Thoracic aorta (tissue), 2 donors: ENCODE measurements at places on chromosomes 11 and 22. TPM values are rescaled to one million over a fixed set of nuclear protein-coding genes. Genes with fewer than 3 reads are reported as not detected.

- H3K27me3 ChIP-seq: no peaks in the 10 kb centered on the region
- H3K27ac ChIP-seq: no peak overlapping the region
- no peaks in the 10 kb centered on the region for H3K36me3 ChIP-seq
- H3K4me1 ChIP-seq: peaks cover 16% of the 10 kb centered on the region
Observed at GRCh38 chr11:33867996-33868646, 23.8 kb downstream of the LMO2 start.

The NCF4 gene
- total RNA-seq: 68.8 TPM

The JAML gene
- total RNA-seq: 3.7 TPM

The LMNTD2 gene
- 1.1 TPM for total RNA-seq

- DNase-seq: no peak
- no peaks in the 10 kb centered on the region for H3K4me1 ChIP-seq
- H3K4me3 ChIP-seq: no peak overlapping the region
- no peaks in the 10 kb centered on the region for H3K27me3 ChIP-seq
- no peak overlapping the region for H3K27ac ChIP-seq
Observed at GRCh38 chr22:45834795-45835194, 142.2 kb downstream of the WNT7B start.

The HTR3A gene
- not detected for total RNA-seq

DNA sequence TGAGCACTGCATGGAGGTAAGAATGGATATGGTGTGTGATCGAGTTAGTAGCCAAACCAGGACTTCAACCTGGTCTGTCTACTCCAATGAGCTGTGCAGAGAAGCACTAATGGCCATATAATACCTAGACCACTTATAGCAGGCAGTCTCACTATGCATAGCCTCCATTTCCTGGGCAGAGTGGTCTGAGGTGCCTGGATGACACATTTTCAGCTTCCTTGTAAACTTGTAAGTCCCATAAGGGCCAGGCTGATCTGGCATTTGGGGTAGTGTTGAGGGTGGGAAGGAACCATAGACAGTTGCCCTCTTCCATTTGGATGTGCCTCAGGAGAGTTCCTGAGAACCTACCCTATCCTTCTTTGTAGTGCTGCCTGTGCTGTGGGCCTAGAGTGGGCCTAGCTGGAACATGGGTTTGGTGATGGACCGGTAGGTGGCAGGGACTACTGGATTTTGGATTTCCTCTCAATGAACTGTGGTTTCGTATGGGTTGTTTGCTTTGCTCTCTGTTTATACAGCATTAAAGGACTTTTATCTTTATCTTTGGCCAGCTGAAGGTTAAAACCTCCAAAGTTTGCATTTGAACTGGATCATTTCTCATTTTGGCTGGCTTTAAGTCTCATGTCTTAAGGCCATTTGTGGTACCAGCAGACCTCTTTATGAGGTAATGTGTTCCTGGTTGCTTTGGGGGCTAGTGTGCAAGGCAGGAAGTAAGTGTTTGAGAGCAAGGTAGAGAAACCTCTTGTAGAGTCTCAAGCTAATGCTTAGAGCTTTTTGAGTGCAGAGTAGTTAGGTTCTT lies 86.9 kb downstream of the STIM1 start:
- no peaks in the 10 kb centered on the region for H3K27me3 ChIP-seq
- H3K4me3 ChIP-seq: no peak overlapping the region
- H3K36me3 ChIP-seq: no peaks in the 10 kb centered on the region
- H3K4me1 ChIP-seq: peaks cover 63% of the 10 kb centered on the region

The EHBP1L1 gene
- 395 TPM for total RNA-seq

DNA sequence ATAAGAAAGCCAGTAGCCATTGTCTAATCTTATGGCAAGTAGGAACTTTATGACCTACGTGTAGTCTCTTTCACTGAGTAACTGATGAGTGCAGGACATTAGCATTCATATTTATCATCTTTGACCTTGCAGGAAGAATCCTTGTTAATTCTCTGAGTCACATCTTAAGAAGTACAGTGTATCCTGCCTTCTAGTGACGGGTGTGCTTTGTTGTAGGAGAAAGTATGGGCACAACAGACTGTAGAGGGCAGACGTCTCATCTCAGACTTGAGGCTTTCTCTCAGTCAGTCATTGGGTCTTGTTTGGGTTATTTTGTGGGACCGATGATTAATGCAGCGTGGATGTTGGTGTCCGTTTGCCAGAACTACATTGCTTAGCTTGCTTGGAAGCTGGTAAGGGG lies 6.8 kb downstream of the RNF214 start:
- H3K27ac ChIP-seq: no peak overlapping the region
- H3K4me1 ChIP-seq: peaks cover under 1% of the 10 kb centered on the region

The ACRV1 gene
- total RNA-seq: not detected

GRCh38 chr22:44583061-44583760 lies 85.2 kb upstream of the RTL6 start:
- no peak overlapping the region for H3K27ac ChIP-seq
- no peaks in the 10 kb centered on the region for H3K27me3 ChIP-seq
- no peak overlapping the region for H3K4me3 ChIP-seq

DNA sequence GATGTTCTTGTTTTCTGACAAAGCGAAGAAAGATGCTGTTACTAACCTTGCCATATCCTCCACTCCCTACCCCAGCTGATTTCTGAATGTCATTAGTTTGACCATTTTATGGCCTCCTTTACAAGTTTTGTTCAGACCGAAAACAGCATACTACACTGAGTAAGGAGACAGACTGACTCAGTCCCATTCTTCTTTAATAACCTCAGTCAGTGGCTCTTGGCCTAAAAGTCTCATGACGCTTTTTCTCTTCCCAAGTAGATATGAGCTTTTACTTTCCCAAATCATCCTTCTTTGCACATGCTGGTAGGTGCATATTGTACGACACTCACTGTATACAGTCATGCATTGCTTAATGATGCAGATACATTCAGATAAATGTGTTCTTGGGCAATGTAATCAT lies 8.0 kb upstream of the FIBIN start:
- no peaks in the 10 kb centered on the region for H3K36me3 ChIP-seq
- H3K4me1 ChIP-seq: peaks cover 28% of the 10 kb centered on the region
- H3K27ac ChIP-seq: peak overlapping the region; percentile 29
- H3K4me3 ChIP-seq: no peak overlapping the region

The RFPL2 gene
- total RNA-seq: not detected

DNA sequence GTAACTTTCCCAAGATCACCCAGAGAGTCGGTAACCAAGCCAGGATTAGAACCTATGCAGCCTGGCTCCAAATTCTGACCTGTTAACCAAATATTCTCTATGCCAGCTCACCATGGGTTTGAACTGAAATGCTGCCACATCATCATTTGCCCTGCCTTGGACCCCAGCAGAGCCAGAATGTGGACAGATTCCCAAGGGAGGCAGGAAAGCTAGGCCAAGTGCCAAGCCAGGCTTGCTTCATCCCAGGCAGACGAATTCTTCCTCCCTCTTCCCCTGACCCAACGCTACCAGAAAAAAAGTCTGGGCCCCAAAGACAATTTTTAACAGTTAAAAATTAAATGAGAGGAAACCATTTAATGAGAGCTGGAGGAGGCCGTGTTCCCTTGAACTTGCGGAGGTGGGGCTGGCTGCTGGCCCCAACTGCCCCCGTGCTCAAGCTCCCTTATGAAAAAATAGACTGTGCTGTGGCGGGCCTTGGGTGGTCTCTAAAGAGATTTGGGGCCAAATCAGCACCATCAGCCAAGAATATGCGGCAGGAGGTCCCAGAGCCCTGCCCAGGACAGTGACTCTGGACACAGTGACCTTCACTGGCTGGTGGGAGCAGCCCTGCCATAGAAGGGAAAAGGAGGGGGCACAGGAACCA lies 184.1 kb upstream of the SYT13 start:
- no peak overlapping the region for H3K4me3 ChIP-seq
- DNase-seq: no peak
- no peaks in the 10 kb centered on the region for H3K36me3 ChIP-seq
- no peak overlapping the region for H3K27ac ChIP-seq

GRCh38 chr11:57652662-57653061 lies 3.0 kb upstream of the YPEL4 start:
- peak overlapping the region; percentile 7 for H3K4me3 ChIP-seq
- H3K4me1 ChIP-seq: peaks cover 16% of the 10 kb centered on the region
- no peak for DNase-seq
- H3K27me3 ChIP-seq: no peaks in the 10 kb centered on the region
- no peak overlapping the region for H3K27ac ChIP-seq

DNA sequence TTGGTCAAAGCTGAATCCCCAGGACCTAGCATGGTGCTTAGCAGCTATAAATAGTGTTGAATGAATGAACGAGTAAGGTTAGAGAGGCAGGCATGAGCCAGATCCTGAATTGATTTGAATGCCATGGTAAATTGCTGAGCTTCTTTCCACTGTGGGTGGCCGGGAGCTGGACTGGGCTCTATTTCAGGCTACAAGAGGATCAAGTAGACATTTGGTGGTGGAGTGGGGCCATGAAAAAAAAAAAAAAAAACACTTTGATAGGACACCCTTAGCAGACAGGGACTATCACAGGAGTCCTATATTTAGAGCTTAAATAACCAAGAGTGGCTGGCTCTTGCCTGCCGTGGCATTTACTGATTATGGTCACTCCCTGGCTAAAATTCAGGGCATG lies 77.6 kb downstream of the MIAT start:
- no peaks in the 10 kb centered on the region for H3K4me1 ChIP-seq
- H3K36me3 ChIP-seq: no peaks in the 10 kb centered on the region
- DNase-seq: no peak
- H3K27ac ChIP-seq: no peak overlapping the region
- no peak overlapping the region for H3K4me3 ChIP-seq

GRCh38 chr11:69384251-69385143 lies 90.5 kb downstream of the MYEOV start:
- no peak for DNase-seq
- H3K27me3 ChIP-seq: no peaks in the 10 kb centered on the region
- H3K36me3 ChIP-seq: no peaks in the 10 kb centered on the region
- H3K4me1 ChIP-seq: no peaks in the 10 kb centered on the region
